ENCODE measurements at places on chromosomes 4 and X. TPM values are rescaled to one million over a fixed set of nuclear protein-coding genes. Genes with fewer than 3 reads are reported as not detected.

- H3K4me1 ChIP-seq, result peaks cover 46% of the 10 kb centered on the region
- H3K4me3 ChIP-seq, result no peak overlapping the region
- no peaks in the 10 kb centered on the region for H3K36me3 ChIP-seq
- DNase-seq, result no peak
Observed at GRCh38 chr4:2363951-2364653, 54.3 kb downstream of the ZFYVE28 start.

DNA sequence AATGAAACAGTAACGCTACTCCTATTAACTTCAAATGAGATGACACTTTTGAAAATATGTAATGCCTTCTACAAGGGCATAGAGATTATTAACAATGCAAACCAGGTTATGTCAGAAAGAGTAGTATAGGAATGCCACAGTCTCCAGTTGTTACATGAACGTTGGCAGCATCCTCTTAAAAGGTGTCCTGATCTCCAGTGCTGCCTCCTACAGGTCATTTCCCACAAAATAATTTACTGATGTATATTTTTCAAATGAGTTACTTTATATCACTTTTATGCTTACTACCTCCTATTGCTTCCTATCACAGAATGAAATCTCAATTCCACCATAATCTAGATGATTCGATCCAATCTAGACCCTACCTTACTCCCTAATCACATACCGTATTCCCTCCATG lies 195.2 kb upstream of the EPHA5 start:
- H3K4me3 ChIP-seq, result no peak overlapping the region
- H3K4me1 ChIP-seq, result no peaks in the 10 kb centered on the region
- no peak overlapping the region for H3K27ac ChIP-seq
- no peaks in the 10 kb centered on the region for H3K27me3 ChIP-seq
- H3K36me3 ChIP-seq, result no peaks in the 10 kb centered on the region

- DNase-seq, result no peak
- no peak overlapping the region for H3K4me3 ChIP-seq
- no peaks in the 10 kb centered on the region for H3K27me3 ChIP-seq
Observed at GRCh38 chr4:77141964-77142645, 14.9 kb upstream of the CCNG2 start.

DNA sequence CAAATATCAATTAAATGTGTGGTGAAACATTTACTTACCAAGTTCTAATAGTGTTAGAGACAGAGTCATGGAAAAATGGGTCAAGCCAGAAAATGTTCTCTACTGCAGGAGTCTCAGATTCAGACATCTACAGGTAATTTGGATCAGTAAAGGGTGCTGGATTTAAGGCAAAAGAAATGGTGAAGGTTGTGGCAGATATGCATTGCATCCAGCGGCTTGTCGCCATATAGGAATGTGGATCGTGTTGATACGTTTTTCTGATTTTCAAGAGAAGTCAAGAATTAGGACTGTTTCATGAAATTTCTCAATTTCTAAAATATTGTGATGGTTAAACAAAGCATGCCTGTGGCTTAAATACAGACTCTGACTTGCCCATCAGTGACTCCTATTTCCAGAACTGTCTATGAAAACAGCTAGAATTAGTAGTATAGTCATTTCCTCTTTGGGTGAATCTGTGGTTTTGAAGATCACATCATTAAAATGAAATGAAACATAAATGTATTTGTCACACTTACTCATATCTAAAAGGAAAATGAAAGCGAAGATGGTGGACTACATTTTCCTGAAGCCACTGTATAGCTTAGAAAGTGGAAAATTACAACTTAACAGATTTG lies 110.1 kb upstream of the VEGFC start:
- no peaks in the 10 kb centered on the region for H3K27me3 ChIP-seq
- no peaks in the 10 kb centered on the region for H3K4me1 ChIP-seq
- H3K36me3 ChIP-seq, result no peaks in the 10 kb centered on the region
- H3K27ac ChIP-seq, result no peak overlapping the region

DNA sequence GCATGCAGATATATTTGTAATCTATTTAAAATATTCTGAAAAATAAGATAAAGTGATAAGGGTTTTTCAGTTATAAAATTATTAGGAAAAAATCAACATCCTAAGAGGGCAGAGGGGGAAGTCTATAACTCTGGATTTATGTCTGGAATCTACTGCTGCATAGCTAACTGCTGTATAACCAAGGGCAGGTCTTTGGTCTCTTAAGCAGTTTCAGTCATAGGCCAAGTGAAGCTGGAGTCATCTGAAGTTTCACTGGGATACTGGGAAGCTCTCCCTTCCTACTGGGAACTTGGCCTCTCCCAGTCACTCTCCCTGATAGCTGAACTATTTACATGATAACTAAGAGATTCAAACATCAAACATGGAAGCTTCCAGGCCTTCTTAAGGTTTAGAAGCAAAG lies 1409.9 kb upstream of the PCDH7 start:
- no peaks in the 10 kb centered on the region for H3K27me3 ChIP-seq
- H3K36me3 ChIP-seq, result no peaks in the 10 kb centered on the region
- H3K4me1 ChIP-seq, result no peaks in the 10 kb centered on the region
- no peak for DNase-seq
- H3K4me3 ChIP-seq, result no peak overlapping the region

GRCh38 chrX:108270739-108271396 lies 167.4 kb downstream of the COL4A6 start:
- no peak overlapping the region for H3K27ac ChIP-seq
- no peak for DNase-seq
- no peaks in the 10 kb centered on the region for H3K36me3 ChIP-seq
- H3K27me3 ChIP-seq, result no peaks in the 10 kb centered on the region
- no peaks in the 10 kb centered on the region for H3K4me1 ChIP-seq

- H3K4me1 ChIP-seq, result no peaks in the 10 kb centered on the region
- no peak overlapping the region for H3K27ac ChIP-seq
- H3K27me3 ChIP-seq, result peaks cover 2% of the 10 kb centered on the region
- DNase-seq, result no peak
- H3K36me3 ChIP-seq, result no peaks in the 10 kb centered on the region
Observed at GRCh38 chr4:4364486-4365208, 22.3 kb upstream of the NSG1 start.

- peak; percentile 61 for DNase-seq
- H3K27ac ChIP-seq, result no peak overlapping the region
- no peaks in the 10 kb centered on the region for H3K27me3 ChIP-seq
- no peaks in the 10 kb centered on the region for H3K36me3 ChIP-seq
- H3K4me3 ChIP-seq, result no peak overlapping the region
Observed at GRCh38 chr4:77418333-77418732, 187.3 kb upstream of the CXCL13 start.

GRCh38 chrX:111447298-111447697 lies 35.3 kb upstream of the DCX start:
- H3K36me3 ChIP-seq, result no peaks in the 10 kb centered on the region
- DNase-seq, result no peak
- no peak overlapping the region for H3K4me3 ChIP-seq

DNA sequence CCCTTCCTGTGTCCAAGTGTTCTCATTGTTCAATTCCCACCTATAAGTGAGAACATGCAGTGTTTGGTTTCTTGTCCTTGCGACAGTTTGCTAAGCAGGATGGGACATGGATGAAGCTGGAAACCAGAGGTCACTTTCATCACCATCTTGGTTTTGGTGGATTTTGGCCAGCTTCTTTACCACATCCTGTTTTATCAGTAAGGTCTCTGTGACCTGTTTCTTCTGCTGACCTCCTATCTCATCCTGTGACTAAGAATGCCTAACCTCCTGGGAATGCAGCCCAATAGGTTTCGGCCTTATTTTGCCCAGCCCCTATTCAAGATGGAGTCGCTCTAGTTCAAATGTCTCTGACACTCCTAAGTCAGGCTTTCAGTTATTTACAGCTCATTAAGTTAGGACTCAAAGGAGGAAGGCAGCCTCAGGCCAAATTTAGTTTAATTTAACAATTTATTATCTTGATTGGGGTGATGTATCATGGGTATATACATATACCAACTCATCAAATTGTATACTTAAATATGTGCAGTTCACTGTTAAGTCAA lies 169.9 kb upstream of the NDP start:
- H3K4me3 ChIP-seq, result no peak overlapping the region
- DNase-seq, result no peak
- no peaks in the 10 kb centered on the region for H3K36me3 ChIP-seq
- no peaks in the 10 kb centered on the region for H3K27me3 ChIP-seq

MAGEA2 gene
- not detected for polyA plus RNA-seq

DNA sequence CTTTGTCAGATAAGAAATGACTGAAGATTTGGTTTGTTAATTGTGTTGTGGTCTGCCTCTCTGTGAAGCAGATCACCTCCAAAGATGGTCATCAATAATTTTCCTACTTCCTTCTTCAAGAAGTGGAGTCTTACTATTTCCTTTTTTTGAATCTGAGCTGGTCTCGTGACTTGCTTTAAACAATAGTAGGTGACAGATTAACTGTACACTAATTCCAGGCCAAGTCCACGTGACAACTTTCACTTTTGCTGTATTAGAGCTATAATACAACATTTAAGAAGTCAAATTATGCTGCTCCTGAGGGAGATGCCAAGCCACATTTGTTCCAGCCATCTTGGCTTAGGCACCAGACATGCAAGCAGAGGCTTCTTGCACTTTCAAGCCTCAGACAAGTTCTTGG lies 393.8 kb upstream of the GRID2 start:
- H3K4me3 ChIP-seq, result no peak overlapping the region
- no peak overlapping the region for H3K27ac ChIP-seq
- no peaks in the 10 kb centered on the region for H3K36me3 ChIP-seq
- no peaks in the 10 kb centered on the region for H3K4me1 ChIP-seq
- no peaks in the 10 kb centered on the region for H3K27me3 ChIP-seq
- DNase-seq, result no peak

GABRA4 gene
- polyA plus RNA-seq, result 0.22 TPM

- no peaks in the 10 kb centered on the region for H3K36me3 ChIP-seq
- H3K27me3 ChIP-seq, result no peaks in the 10 kb centered on the region
- no peak overlapping the region for H3K27ac ChIP-seq
- no peak overlapping the region for H3K4me3 ChIP-seq
- no peak for DNase-seq
- H3K4me1 ChIP-seq, result no peaks in the 10 kb centered on the region
Observed at GRCh38 chr4:111011458-111011857, 388.6 kb upstream of the PITX2 start.

DNA sequence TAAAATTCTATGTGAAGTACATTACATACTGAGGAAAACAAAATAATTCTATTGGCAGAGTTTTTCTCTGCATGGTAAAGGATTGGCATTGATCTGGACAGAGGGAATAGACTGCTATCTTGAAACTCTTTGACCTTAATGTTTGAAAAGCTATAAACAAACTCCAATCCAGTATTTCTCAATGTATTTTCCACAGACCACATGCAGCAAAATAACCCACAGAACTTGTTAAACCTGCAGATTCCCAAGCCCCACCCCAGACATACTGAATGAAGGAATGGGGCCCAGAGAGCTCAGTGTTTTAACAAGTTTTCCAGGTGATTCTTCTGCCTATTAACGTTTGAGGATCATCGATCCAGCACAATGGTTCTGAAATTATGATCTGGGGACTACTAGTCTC lies 15.7 kb downstream of the RNF128 start:
- H3K4me1 ChIP-seq, result no peaks in the 10 kb centered on the region
- peak overlapping the region; percentile 53 for H3K27ac ChIP-seq
- H3K4me3 ChIP-seq, result no peak overlapping the region
- H3K27me3 ChIP-seq, result no peaks in the 10 kb centered on the region
- DNase-seq, result no peak
